ENCODE measurements at places on chromosomes 6 and 20.
A peak's percentile ranks its signal among the peaks of the same experiment; 100 is the strongest.

- DNase-seq: no peak
These were observed 91.0 kb downstream of the BCKDHB start for GRCh38 chr6:80197474-80197873.

DNA sequence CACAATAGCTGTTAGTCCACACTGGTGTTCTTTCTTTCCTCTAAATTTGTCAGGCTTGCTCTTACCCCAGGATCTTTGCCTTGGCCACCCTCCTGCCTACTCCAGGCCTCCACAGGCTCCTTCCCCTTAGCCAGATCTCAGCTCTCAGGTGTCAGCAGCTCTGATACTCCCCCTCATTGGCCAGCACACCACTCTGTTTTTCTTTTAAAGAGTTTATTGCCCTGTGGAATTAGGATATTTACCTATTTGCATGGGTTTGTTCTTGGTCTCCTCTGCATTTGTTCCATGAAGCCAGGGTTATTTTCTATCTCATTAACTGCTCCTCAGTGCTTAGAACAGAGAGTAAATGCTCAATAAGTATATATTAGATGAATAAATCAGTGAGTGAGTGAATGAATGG lies 36.8 kb downstream of the GCNT2 start:
- DNase-seq: no peak

- no peak for DNase-seq
These were observed 39.6 kb upstream of the BCAS1 start for GRCh38 chr20:54110041-54110440.

- peak; percentile 52 for DNase-seq
These were observed 8.9 kb upstream of the AHI1 start for GRCh38 chr6:135506270-135506997.

DNA sequence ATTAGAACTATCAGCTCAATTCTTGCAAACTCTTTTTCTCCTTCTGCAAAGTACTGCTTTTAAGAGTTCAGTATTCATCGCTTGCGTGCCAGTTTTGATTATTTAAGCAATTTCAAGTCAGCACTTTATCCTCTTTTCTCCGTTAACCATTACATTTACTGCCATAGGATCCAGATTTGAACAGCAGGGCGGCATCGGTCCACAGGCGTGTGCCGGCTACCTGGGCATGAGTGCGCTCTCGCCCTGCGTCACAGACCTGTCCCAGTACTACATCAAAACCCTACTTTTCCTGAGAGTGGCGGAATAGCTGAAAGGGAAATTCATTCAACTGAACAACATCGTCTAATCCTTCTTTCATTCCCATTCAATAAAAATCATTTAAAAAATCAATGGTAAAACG lies 53.4 kb downstream of the MYLK4 start:
- DNase-seq: no peak

GRCh38 chr6:53916804-53917463 lies 122.1 kb downstream of the LRRC1 start:
- no peak for DNase-seq

DNA sequence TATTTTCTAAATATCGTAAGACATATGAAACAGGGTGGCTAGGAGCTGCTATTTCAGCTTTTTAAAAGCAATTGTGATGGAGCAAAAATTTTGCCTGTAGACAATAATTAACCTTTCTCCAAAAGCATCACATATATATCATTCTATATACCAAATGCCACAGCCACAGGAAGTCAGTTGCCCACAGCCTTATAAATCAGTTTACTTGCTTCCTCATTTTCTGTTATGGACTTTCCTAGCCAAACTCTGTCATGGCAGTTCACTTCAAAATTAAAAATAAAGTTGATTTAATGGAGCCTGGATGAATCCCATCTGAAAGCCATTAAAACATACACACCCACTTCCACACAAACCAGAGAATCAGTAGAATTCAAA lies 93.4 kb upstream of the NHSL1 start:
- peak; percentile 83 for DNase-seq

- no peak for DNase-seq
These were observed 26.8 kb downstream of the CST8 start for GRCh38 chr20:23517719-23518118.

GRCh38 chr6:53199156-53199555 lies 50.5 kb upstream of the GCM1 start:
- DNase-seq: peak; percentile 66

- DNase-seq: no peak
These were observed 6.7 kb downstream of the MTCH1 start for GRCh38 chr6:36979347-36979742.

GRCh38 chr20:20832715-20833114 lies 120.3 kb upstream of the RALGAPA2 start:
- DNase-seq: no peak

GRCh38 chr20:18567739-18568091 lies 483 bp downstream of the SMIM26 start:
- DNase-seq: no peak

DNA sequence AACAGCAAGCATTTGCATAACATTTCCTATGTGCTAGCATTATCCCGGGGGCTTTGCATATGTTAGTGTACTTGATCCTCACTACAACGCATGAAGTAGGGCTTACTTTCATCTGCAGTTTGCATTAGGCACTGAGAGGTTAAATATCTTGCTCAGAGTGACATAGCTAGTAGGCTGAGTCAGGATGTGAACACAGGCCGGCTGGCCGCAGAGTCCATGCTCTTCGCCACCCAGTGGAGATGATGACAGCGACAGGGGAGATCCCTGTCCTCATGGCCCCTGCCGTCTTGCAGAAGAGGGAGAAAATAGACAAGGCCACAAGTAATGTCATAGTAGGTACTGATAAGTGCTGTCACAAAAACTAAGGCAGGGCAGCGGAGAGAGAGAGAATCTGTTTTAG lies 46.9 kb downstream of the LYRM4 start:
- DNase-seq: no peak

DNA sequence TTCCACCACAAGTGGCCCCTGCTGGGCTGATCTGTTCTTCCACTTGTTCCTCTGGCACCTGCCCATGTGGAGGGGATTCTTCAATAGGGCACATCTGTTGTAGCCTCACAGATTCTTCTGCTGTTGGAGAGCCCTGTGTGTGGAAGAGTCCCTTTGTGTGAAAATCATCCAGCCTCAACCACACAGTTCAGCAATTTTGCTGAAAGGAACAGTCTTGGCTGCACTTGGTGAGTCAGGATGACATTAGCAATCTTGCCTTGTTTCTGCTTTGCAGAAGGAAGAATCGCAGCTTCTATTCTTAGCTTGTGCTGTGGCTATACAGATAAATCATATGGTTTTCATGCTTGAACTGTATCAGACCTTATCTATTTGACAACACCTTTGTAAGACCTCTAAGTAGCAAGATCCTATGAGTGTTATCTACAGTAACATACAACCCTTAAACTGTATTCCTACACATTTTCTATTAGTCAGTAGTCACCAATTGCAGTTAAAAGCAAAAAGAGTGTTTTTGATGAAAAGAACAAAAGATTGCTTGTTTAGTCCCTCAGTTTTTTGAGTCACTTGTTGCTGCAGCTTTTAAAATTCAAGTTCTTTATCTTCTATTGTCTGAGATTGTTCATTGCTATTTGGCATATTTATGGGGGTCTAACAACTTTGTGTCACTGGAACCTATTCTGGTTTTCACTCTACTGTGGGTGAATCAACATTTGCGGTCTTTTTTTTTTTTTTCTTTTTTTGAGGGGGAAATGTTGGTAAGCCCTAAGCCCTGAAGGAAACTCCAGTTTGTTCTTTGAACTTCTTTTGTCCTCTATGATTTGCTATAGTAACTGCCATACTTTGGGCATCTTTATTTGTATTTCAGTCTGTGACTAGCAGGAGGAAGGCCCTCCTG lies 231.6 kb downstream of the TFAP2B start:
- DNase-seq: no peak

- peak; percentile 70 for DNase-seq
These were observed 8.8 kb upstream of the PERP start for GRCh38 chr6:138115877-138116660.

DNA sequence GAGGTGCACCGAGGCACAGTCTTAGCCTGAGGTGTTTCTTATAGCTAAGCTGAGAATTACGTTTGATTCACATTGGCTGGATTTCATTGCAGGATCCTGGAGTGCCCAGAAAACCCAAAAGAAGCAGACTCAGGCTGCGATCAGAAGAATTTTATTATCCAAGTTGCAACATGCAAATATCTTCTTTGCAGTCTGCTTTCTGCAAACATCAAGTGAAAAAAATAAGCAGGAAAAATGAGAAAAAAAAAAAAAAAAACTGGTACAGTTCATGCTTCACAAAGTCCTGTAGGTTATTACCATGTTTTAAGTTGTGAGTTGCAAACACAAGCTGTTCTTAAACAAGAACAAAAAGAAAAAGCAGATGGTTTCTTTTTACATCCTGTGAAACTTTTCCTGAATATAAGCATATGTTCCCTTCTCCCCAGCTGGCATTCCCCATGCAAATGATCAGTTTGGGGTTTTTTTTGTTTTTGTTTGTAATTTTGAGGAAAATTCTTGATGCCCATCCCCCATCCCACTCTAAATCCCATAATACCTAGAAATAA lies 349.0 kb downstream of the CBLN4 start:
- DNase-seq: no peak

DNA sequence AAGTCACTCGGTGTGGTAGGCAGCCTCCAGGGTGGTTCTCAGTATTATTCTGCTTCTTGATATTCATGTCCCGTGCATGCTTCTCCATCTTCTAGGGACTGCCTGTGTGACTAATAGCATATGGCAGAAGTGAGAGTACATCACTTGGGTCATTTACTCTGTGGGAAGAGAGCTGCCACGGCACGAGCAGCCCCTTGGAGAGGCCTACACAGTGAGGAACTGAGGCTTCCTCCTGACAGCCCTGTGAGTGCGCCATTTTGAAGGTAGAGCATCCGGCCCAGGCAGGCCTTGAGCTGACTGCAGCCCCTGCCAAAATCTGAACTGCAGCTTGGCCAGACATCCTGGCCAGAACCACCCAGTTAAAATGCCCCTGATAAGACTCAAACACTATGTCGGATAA lies 17.3 kb upstream of the MCUR1 start:
- peak; percentile 77 for DNase-seq

GRCh38 chr6:160036331-160036695 lies 67.4 kb downstream of the IGF2R start:
- DNase-seq: no peak

DNA sequence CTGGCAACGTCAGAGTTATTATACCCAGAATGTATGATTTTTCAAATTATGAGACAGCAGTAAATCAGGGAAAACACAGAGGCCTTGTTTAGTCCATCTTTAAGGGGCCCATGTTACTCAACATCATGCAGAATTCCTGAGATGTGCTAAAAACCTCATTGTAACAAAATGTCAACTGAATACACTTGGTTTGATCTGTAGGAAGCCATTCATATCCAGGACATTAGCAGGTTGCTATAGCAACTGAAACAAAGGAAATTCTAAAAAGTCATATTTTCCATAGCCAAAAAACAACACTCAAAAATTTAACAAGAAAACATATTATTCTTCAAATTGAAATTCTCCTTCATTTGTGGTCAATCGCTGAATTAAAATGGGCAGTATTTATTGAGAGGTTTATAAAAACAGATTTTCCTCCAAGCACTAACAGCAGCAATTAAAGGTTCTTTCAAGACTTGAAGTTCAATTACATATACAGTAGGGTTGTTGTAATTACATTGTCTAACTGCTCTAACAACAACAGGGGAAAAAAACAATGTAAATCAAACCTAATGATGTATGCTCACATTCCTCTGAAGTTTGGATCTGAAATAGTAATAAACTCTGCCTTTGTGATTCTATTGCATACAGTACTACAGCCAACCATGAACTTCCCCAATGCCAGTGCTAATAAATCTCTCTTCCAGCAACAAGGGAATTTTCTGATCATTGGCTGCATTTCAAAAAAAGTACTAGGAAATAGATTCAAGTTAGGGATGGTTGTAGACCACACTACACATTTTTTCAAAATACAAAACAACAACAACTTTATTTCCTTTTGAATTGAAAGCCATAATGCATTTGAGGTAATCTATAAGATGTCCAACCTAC lies 34.9 kb downstream of the COL12A1 start:
- no peak for DNase-seq

DNA sequence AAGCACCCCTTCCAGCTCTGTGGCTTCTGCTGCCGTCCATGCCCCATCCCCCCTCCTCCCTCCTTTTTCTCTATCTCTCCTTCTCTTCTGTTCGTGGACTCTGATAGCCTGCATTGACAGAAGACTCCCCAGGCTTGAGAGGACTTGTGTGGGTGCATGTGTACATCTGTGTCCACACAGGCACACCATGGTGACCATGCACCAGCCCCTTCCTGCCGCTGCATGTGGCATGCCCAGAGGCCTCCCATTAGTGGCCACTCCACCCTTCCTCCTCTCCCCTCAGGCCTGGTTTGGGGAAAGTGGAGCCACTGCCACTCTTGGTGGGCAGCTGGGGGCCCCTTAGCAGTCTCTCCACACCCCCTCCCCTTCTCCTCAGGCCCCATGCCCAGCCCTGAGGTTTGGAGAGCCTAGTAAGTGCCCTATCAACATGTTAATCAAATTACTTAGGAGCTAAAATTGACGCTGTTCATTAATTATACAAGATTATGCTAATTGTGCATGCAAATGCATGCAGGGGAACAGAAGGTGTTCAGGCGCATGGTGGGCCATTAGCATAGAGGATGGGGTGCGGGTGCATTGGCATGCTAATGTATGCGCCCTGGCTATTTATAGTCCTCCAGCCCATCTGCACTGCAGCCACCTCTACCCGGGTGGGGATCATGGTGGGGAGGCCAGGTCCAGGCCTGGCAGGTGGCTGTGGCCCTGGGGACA lies 45.9 kb downstream of the EBF4 start:
- DNase-seq: no peak

GRCh38 chr6:157139054-157139708 lies 184.1 kb downstream of the TMEM242 start:
- DNase-seq: no peak

DNA sequence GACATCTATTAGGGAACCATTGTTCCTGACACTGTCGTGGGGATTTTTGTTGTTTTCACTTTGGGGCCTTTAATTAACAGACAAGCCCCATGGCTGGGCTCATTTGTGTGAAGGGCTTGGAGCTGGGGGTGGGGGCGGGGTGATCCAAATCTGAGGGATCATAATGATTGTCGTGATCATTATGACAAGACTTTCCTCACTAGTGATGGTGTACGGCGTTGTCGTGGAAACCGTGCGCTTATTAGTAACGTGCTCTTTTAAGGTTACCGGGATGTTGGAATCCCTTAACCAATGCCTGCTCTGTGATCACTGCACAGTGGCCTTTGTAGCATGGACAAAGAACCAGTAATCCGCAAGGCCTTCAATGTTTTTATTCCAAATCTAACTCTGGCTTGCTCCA lies 18.6 kb downstream of the PDYN start:
- DNase-seq: no peak

DNA sequence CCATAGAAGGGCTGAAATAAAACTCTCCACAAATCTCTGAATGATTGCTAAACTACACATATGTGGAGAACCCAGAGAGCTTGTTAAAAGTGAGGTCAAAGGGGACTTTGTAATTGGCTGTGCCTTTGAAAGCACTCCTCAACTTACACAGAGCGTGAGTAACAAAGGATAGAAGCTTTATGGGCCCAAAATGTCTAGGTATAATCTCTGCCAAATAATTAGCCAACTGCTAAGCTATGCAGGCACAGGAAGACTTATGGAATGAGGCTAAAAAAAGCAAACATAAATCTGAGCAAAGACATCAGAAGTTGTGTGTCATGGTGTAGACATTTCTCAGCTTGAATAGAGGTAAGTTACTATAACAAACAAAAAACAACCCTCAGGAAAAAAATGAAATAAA lies 23.3 kb upstream of the UST start:
- DNase-seq: no peak
